ENCODE measurements at places on chromosomes 1 and 21.

DNA sequence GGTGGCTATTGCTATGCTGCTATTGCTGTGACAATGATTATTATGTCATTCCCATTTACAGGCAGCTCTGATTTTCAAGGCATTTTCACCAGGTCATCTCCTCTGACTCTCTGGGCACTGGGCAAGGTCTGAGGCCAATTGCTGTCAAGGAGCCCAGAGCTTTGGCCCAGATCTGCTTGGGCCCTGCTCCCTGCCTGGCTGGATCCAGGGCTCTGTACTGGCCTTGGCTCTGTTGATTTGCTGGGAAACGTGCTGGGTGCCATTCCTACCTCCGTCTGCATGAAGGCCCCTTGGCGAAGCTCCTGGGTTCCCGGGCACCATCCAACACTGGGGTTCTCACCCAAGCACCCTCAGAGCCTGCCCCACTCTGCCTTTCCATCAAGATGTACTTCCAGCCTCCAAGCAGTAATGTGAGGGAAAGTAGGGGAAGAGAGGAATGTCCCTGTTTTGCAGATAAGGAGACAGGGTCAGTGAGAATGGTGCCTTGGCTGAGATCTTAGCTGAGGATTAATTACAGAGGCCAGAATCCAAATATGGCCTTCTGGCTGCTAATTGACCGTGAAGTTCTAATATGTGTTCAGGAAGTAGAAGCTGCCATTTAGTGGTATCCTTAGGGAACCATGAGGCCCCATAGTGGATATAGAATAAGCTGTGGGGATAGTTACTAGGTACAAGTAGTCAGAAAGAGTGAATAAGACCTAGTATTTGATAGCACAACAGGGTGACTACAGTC lies 63.9 kb downstream of the HTR6 start:
- no peak for DNase-seq

DNA sequence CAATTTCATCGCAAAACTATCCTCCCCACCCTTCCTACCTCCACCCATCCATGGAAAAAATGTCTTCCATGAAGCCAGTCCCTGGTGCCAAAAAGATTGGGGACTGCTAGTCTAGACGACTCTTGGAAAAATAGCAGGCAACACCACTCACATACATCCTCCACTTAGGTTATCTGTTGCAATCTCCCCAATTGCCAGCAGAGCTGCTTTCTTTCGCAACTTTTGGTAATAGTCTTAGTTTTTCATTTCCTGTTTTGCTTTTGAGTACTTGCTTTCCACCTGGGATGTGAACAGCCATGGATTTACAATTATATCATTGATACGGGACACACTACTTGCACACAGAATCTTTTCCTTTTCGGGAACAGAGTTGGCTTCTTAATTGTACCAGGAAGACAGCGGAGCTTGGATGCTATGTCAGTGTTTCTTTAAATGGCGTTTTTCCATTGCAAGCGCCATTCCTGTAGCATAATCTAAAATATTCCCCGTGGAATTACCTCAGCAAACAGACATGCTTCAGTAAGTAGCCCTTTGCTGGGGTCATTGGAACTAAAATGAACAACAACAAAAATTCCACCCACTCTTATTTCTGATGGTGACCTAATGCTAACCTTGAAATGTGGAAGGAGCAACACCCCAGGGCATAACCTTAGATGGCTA lies 183.3 kb upstream of the ADGRL2 start:
- DNase-seq = no peak

GRCh38 chr1:172469717-172470116 lies 25.8 kb upstream of the PIGC start:
- no peak for DNase-seq

GRCh38 chr1:30514137-30514654 lies 209.2 kb downstream of the MATN1 start:
- peak; percentile 5 for DNase-seq

GRCh38 chr1:233237647-233238046 lies 57.9 kb downstream of the PCNX2 start:
- no peak for DNase-seq

- DNase-seq = no peak
These were observed 12.5 kb downstream of the NVL start for GRCh38 chr1:224317383-224318045.

DNA sequence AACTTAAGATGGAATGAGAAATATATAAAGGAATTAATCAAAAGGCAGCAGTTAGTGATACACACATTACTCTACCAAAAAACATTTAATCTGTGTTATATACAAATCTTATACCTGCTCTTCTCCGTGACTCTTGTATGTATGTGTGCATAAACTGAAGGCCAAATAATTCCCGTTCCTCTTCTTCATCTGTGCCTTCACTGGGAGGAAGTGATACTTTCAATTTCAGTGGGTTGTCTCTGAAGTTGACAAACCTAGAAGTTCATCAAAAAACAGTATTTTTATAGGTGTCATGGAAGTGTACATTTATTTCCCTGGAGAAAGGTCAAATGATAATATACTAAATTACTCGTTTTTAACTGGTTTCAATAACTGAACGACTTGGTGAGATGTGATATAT lies 19.3 kb downstream of the TRMT13 start:
- no peak for DNase-seq

DNA sequence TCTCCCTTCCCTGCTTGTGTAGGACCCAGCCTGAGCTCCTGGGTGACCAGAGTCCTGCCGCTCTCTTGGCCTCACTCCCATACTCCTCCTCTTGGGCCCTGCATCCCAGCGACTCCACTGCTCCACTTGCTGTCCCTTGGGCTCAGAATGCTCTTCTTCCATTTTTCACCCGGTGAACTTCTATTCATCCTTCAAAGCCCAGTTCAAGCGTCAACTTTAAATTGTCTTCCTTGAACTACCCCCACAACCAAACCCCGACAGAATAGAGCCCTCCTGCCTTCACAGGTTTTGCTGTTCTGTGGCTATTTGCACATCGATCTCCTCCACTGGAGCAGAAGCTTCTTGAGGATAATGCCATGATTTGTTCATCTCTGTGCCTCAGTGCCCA lies 215.4 kb upstream of the EDN2 start:
- no peak for DNase-seq

- DNase-seq = no peak
These were observed 33.4 kb downstream of the KIAA1614 start for GRCh38 chr1:180946056-180946455.

DNA sequence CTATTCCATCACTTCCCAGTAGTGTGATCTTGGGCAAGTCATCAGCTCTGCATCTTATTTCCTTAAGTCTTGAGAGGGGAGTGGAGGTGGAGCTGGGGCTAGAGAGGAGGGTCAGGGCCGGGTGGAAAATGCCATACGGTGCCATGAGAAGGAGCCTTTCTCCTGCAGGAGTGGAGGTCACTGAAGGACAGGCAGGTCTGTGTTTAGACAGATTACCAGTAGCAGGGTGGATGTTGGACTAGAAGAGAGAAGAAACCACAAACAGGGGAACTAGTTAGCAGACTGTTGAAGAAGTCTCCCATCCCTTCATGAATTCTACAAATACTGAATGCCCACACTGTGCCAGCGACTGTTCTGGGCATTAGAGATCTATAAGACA lies 13.9 kb upstream of the CPT2 start:
- no peak for DNase-seq

GRCh38 chr1:45411510-45411899 lies 71.3 kb upstream of the MUTYH start:
- no peak for DNase-seq

DNA sequence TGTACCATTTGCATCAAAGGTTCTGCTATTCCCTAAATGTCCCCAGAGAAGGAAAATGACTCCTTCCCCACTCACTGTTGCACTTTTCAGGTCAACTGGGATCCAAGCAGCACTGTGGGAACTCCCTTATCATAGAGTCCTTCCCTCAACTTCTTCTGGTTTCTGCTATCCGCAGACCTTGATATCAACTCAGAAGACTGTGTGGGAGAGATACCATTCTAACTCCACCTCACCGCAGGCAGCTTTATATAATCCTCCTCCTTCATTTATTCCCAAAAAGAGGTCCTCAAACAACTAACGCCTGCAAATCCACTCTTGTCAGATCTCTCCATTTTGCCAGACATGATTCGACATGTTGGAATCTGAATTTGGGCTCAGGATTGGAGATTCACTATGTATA lies 27.3 kb downstream of the LHX9 start:
- no peak for DNase-seq

GRCh38 chr21:25273959-25274358 lies 333.3 kb downstream of the MRPL39 start:
- no peak for DNase-seq

- DNase-seq = no peak
These were observed 123.0 kb downstream of the PCBP3 start for GRCh38 chr21:45766501-45766900.

GRCh38 chr1:159315381-159315780 lies 13.2 kb downstream of the FCER1A start:
- no peak for DNase-seq

DNA sequence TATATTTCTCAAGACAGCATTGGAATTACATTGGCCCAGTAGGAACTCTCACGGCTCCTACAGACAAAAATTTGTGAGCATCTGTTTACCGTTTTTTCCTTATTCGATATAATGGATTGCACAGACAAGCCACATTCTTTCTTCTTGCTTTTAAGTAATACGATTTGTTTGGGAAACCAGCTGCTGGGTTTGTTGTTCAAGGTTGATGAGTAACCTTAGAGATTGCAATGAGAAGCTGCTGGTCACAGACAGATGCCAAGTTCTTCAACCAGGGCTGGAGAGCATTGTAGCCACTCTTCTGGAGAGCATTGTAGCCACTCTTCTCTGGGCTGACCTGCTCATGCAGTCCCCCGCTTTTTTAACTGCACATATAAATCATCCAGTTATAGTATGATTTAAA lies 1.4 kb upstream of the MIA3 start:
- DNase-seq = no peak

- DNase-seq = no peak
These were observed 129.6 kb upstream of the COA6 start for GRCh38 chr1:234243521-234244260.

- no peak for DNase-seq
These were observed 631.6 kb upstream of the CAMK1G start for GRCh38 chr1:208951908-208952307.

DNA sequence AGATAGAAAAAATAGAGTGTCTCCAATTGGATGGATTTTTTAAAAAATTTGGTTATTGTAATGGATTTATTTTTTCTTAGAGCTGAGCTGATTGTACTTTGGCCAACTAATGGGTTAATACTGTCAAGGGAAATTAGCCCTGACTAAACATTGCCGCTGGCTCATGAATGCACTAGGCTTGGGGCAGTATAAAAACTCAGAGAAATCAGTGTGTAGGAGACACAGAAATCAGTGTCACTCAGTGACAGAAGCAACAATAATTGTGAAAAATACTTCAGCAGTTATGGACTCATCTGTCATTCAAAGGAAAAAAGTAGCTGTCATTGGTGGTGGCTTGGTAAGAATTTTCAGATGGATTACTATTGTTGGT lies at the start of gene KMO:
Gene KMO, plus strand, starts transcription at position 217 of the 370 bp plus-strand sequence. Its CDS starts 67 bp downstream, at position 284.
- DNase-seq = no peak

- no peak for DNase-seq
These were observed 4.0 kb downstream of the DIRAS3 start for GRCh38 chr1:68046423-68046822.

GRCh38 chr1:193593147-193593885 lies 406.9 kb upstream of the B3GALT2 start:
- DNase-seq = no peak

- DNase-seq = no peak
These were observed 22.6 kb downstream of the PLPPR5 start for GRCh38 chr1:98981917-98982513.

- no peak for DNase-seq
These were observed 28.4 kb downstream of the MAPKAPK2 start for GRCh38 chr1:206713070-206713469.

DNA sequence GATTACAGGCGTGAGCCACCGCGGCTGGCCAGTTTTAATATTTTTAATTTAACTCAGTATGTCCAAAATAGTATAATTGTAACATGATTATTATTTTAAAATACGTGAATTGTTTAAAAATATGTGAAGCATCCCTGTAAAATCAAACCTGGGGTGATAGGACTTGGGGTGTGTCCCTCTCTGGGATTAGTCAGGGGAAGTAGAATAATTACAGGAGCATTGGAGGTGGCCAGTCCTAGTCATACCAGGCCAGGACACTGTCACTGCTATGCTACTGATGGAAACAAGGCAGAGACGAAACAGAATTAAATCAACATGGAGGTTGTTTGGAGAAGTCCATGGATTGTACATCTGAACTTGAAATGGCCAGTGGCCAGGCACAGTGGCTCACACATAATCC lies 16.8 kb downstream of the SZRD1 start:
- DNase-seq = no peak
